Activated CD4-positive, alpha-beta T cell treated with anti-CD3 and anti-CD28 coated beads, Interleukin-2, Interleukin-4, amounts not matched to agents 100 ng/mL and 50 ng/mL, durations not matched to agents 16 hours and 8 hours (primary cell): ENCODE measurements at places on chromosomes 5 and 9.

DNA sequence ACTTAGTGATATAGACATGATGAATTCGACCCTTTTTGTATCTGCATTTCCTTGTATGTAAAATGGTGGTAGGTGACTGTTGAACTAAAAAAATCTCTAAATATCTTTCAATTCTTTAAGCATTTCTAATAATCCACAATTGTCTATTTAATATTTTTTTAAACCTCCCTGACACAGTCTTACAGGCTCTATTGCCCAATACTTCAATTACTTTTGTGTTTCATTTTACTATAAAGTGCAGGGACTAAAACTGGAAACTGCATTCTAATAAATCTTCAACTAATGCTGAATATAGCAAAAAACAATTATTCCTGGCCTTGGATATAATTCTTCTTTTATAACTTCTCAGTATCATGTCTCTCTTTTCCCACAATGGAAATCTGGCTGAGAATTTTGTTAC is 202.7 kb upstream of the PIK3R1 start:
- DNase-seq = no peak

GRCh38 chr9:93013856-93014582 is 44.5 kb upstream of the SUSD3 start:
- no peak for DNase-seq

DNA sequence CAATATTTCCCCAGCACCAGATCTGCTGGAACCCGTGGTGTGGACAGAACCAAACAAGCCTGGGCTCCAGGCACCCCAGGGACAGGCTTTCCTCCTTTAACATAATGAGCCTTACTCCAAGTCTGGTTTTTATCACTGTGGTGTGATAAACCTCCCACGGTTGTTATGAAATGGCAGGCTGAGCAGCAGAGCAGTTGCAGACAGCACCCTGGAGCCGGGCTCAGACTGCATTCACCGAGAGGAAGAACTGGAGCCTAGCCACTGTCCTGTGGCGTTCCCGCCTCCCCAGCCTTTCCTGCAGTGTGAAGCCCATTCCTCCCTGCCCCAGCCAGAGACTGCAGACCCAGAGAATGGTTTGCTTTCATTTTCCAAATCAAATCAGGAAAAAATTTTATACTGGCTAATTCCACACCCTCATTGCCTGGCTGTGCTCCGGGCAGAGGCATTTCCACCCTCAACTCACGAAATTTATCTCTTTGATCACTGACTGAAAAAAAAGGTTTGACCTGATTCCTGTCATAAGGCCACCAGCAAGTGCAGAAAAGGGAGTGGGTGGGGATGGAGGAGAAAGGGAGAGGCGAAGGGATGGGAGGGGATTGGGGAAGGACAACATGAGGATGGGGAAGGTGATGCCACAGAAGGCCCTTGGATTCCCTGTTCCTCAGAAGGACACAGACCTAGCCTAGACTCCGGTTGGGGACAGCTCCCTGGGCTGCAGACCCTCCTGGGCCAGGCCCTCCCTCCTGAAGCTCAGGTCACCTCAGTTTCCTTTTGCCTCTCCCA is 18.9 kb downstream of the IPPK start:
- DNase-seq = no peak

DNA sequence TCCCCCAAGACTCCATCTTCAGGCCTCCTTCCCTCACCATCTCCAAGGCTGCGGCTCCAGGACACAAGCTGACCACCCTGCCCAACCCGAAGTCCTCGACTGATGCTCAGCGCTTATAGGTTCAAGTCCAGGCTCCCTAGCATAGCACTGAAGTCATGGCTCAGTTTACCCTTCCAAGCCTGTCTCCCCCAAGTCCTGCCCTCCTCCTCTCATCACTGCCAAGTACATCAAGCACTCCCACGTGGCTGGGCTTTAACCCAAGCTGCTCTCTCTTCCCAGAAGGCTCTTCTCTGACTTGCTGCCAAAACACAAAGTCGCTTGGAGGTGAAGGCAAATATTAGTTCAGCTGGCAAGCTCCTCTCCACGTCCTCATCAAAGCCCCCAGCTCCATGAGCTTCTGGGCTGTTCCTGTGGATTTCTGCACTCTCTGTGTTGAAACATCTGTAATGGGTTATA is 22.1 kb upstream of the MARCHF6 start:
- no peak for DNase-seq

DNA sequence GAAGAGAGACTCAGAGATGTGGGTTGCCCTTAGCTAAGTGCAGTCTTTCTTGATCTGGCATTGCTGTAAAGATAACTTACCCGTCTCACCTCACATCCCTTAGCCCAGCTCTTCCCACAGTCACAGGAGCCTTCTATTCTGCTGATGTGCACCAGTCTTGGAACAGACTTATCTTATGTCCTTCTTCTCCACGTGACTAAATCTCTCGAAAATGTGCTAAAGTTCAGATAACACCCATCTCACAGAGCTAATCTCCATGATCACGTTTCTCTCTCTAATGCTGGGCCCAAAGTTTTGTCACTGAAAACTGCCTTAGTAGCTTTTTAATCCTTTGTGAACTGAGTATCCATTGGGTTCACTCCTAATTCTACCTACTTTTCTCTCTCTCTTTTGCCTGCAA is 16.7 kb downstream of the SLC36A1 start:
- no peak for DNase-seq

DNA sequence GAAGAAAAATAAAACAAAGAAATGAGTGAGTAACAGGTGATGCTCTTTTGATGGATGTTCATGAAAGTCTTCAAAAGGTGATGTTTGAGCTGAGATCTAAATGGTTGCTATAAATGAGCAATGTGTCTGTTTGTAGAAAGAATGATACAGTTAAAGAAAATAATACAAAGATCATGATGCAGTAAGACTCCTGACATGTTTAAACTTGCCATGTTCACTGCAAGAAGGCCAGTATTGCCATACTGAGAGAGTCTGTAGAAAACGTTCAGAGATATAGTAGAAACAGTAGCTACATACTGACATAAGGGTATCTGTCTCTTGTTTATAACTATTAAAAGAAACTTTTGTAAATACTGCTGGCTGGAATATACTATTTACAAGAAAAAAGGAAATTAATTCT is 1609.2 kb upstream of the ACO1 start:
- DNase-seq = no peak

DNA sequence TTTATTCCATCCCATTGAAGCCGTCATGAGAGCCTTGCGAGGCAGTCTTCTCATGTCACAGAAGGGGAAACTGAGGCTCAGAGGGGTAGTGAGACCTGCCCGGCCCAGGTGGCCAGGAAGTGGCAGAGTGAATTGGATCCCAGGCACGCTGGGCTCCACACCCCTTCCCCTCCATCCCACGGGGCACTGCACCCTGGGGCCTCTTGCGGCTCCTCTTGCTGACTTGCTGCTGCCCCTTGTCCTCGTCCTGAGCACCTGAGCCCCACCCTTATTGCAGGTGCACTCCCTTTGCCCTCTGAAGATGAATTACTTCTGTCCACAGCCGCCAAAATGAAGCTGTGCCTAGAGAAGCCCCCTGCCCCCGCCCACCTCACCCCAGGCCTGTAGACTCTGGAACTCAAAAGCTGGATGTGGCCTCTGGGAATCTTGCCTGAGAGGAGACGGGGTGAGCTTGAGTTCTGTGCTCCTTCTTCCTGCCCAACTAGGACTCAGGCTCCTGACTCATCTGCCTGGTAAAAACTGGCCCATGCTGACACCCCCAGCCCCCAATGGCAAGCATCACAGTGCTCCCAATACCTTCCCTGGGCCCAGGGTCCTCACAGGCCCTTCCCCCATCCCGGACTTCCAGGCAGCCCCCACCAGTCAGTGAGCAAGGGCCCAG is 6.4 kb downstream of the NEURL1B start:
- no peak for DNase-seq

DNA sequence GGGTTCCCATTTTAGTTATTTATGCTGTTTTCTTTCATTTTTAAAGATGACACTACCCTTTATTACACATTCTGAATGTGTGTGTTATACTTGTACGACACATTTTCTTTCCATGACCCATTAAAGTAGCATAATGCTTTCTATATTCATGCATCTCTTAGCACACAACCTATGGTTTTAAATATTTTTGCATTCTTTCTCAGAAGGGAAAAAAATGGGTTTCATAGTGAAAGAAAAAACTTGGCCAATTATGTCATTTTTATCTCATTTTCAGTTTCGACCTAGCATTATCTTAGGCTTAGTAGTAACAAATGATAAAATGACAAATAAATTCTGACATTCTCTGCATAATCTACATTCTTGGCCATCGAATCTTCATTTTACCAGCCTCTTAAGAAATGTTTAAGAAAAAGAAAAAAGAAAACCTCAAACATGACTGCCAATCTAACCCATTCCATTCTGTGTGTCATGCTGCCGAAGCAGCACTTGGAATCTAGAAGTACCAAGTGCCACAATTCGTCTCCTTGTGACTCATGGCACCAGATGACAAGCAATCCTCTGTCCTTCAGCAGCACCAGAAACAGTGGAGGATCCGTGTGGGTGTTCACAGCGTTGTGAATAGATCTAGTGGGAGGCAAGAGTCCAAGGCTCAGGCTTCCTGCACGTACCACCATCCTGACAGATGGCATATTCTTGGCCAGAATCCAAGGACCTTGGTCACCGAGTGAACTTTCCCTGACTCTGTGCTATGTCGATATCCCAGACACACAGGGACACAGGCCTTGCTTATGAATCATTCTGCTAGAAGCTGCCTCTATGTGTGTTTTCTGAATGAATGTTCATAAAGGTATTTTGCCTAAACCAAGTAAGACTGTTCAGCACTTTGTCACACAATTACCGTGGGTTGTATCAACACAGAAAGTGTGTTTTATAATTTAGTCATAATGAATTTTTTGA is 502.7 kb downstream of the NR2F1-AS1 start:
- peak; percentile 11 for DNase-seq

DNA sequence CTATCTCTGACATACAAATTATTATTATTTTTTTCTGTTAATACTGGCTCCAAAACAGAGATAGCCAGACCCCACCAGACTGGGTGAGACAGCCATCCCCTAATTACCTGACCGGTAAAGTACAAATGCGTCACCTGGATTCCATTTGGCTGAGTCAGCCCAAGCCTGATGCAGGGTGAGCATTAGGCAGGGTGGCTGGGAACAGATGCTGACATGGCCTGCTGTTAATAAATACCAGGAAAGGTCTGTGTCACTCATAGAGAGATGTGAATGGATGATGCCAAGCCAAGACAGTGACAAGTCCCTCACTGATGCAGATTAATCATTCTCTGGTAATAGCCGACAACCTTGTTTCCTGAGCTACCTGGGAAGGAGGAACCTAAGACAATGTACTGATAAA is 183.5 kb downstream of the TRIM32 start:
- DNase-seq = no peak

DNA sequence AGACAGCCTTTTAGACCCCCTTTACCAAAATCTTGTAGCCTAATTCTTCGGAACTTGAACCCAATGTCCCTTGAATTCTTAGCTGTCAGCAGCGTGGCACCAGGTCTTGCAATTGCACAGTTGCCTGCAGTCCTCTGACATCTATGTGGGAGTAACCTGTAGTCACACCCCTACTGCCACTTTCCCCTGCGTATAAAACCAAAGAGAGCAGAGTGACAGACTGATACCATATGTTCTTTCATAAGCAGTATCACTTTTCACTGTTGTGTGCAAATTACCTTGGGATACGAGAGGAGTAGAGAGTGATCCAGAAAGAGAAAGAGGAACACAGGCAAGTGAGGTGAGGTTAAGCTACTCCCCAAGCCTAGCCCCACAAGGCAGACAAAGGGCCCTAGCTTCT is 364.3 kb upstream of the ADAMTSL1 start:
- DNase-seq = no peak

- DNase-seq = no peak
Measured at GRCh38 chr5:73673161-73673591, 47.2 kb downstream of the ARHGEF28 start.

- no peak for DNase-seq
Measured at GRCh38 chr9:130045725-130046450, 2.9 kb upstream of the FNBP1 start.

GRCh38 chr5:168612996-168613395 is 33.8 kb upstream of the PANK3 start:
- no peak for DNase-seq

DNA sequence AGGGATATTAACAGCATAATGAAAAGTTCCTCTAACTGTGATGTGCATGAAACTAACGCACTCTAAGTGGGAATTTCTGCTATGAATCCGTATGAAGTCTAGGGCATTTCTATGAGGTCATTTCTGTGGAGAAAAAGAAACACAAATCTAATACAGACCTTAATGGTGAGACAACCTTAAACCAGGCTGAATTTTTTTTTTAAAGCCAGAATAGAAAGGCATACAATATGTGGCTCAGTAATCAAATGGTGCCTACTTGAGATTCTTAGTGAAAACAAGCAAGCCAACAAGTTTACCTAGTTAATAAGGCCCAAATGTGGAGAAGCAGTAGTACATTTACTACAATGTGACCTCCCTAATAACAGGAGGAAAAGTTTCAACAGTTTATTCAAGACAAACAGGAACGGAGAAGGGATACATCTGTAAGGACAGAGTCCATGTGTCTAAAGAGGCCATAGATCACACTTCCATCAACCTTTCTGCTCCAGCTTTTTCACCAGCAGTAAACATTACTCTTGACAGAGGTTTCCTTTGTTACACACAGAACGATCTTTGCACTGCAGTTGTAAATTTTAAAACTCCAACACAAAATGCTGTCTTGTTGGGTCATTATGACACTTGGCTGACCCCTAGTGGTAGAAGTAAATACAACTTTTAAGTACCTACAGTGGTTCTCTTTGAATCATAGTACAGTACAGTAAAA is 26.2 kb downstream of the CARNMT1 start:
- DNase-seq = peak; percentile 78

DNA sequence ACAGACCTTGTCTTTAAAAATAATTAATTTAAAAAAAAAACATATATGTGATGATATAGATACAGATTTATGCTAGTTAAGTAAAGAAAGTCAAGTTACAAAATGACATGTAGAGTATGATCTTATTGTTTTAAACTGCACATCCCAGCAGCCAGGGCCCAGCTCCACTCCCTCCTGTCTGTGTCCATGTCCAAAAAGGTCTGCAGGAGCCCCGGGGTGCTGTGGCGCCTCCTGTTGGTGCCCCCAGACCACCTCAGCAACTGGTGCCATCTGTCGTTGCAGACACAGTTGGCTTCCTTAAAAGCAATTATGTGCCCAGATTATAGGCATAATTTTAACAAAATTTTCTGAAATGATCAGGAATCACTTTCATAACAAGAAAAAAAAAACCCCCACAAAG is 33.3 kb downstream of the IPPK start:
- no peak for DNase-seq

- no peak for DNase-seq
Measured at GRCh38 chr5:18098691-18099090, 464.4 kb downstream of the TAF11L14 start.

DNA sequence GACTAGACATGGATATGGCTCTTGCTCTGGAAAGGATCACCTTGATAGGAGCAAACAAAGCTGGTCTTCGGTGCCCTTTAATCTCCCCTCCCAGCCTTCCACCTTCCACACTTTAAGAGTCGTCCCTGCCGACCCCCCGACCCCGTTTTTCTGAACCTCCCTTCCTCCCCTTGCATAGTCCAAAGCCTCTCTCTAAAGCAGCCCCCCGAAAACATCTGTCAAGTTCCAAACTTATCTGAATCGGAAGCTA is 423 bp upstream of the NUP214 start:
- no peak for DNase-seq

GRCh38 chr9:37119360-37119759 is 1.0 kb upstream of the ZCCHC7 start:
- DNase-seq = no peak
